ENCODE measurements at places on chromosomes 7 and 10. TPM values are rescaled to one million over a fixed set of nuclear protein-coding genes. Genes with fewer than 3 reads are reported as not detected.

GRCh38 chr7:6600093-6600492 is 10.3 kb downstream of the INTS15 start:
- DNase-seq: no peak
- no peak overlapping the region for H3K27ac ChIP-seq
- H3K27me3 ChIP-seq: no peaks in the 10 kb centered on the region
- peaks cover 18% of the 10 kb centered on the region for H3K36me3 ChIP-seq

EBF3 gene
- total RNA-seq: not detected

AGAP6 gene
- 17.8 TPM for total RNA-seq

- H3K4me3 ChIP-seq: no peak overlapping the region
- DNase-seq: no peak
- peaks cover 18% of the 10 kb centered on the region for H3K36me3 ChIP-seq
- no peak overlapping the region for H3K27ac ChIP-seq
- H3K4me1 ChIP-seq: no peaks in the 10 kb centered on the region
- H3K27me3 ChIP-seq: no peaks in the 10 kb centered on the region
Observed at GRCh38 chr10:1089017-1089689, 33.0 kb downstream of the WDR37 start.

DNA sequence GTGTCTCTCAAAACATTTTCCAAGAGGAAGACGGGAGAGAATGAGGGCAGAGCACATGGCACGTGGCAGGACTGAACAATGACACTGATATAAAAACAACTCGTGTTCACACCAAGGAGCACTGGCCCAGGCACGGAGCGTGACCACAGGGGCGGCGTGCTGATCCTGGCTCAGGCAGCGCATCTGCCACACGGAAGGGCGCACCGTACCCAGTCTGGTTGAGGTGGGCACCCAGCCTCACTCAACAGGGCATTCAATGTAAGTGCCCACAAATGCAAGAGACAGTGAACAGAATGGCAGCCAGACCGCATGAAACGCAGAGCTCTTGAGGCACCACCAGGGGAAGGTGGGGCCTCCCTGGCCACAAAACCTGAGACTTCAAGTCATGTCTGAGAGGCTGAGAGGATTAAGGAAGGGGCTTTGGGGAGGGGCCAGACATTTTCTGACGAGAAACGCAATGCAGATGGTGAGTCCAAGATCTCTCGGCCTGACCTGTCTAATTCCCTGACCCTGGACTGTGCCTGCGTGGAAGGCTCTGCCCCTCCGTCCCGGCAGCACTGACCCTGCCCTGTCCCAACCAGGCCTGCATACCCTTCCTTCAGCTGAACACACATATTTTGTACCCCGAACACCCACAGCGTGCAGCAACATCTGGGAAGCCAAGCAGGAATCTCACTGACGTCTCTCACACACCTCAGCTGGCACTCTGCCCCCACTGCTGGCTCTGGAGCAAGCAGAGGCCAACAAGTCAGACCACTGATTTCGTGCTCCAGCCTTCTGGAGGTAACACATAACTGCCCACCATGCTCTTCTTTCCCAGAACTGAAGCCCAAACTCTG is 35.5 kb downstream of the VOPP1 start:
- H3K4me1 ChIP-seq: peaks cover 57% of the 10 kb centered on the region
- no peak for DNase-seq
- H3K4me3 ChIP-seq: no peak overlapping the region

GRCh38 chr10:46048152-46048551 is 2.1 kb upstream of the MSMB start:
- H3K27me3 ChIP-seq: no peaks in the 10 kb centered on the region
- H3K36me3 ChIP-seq: no peaks in the 10 kb centered on the region
- H3K27ac ChIP-seq: no peak overlapping the region
- no peaks in the 10 kb centered on the region for H3K4me1 ChIP-seq
- H3K4me3 ChIP-seq: no peak overlapping the region

DNA sequence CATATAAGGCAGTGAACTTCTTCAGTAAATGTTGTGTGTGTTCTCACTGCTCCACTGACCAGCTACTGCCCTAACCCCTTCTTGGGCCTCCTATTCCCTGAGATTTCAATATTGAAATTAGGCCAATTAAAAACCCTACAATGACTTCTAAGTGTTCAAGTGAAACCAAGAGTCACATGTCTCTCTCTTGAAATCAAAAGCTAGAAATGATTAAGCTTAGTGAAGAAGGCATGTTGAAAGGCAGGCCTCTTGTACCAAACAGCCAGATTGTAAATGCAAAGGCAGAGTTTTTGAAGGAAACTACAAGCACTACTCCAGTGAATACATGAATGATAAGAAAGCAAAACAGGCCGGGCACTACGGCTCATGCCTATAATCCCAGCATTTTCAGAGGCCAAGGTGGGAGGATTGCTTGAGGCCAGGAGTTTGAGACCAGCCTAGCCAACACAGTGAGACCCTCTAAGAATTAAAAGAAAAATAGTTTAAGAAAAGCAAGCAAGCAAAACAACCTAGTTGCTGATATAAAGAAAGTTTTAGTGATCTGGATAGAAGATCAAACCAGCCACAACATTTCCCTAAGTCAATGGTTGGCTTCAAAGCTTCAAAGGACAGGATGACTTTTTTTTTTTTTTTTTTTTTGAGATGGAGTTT is 22.3 kb downstream of the BRAF start:
- no peaks in the 10 kb centered on the region for H3K4me1 ChIP-seq
- peak overlapping the region; percentile 28 for H3K4me3 ChIP-seq
- no peaks in the 10 kb centered on the region for H3K36me3 ChIP-seq
- DNase-seq: peak; percentile 67
- no peaks in the 10 kb centered on the region for H3K27me3 ChIP-seq

GRCh38 chr7:20152511-20152910 is 64.7 kb downstream of the MACC1 start:
- H3K36me3 ChIP-seq: no peaks in the 10 kb centered on the region
- no peak overlapping the region for H3K4me3 ChIP-seq
- no peaks in the 10 kb centered on the region for H3K27me3 ChIP-seq
- no peak overlapping the region for H3K27ac ChIP-seq
- no peak for DNase-seq
- no peaks in the 10 kb centered on the region for H3K4me1 ChIP-seq

UNC5B gene
- not detected for total RNA-seq

AOAH gene
- total RNA-seq: 6.3 TPM

ATP6V1F gene
- total RNA-seq: 58.4 TPM

DNA sequence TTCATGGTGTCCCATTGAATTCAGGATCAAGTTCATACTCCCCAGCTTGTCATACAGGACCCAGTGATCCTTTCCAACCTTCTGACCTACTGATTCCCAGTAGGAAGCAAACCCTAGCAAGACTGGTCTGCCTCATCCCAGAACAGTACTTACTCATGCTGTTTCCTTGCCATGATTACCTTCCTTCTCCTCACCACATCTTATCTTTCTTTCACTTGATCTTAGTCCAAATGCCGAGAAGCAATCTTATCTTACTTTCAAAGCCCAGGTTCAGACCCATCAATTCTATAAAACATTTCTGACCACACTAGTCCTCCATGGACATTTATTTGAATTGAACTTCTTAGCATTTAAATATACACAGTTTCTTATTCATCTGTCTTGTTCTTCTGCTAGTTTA is 26.6 kb upstream of the ATRNL1 start:
- no peaks in the 10 kb centered on the region for H3K36me3 ChIP-seq
- DNase-seq: no peak
- no peak overlapping the region for H3K27ac ChIP-seq
- H3K4me1 ChIP-seq: no peaks in the 10 kb centered on the region
- H3K4me3 ChIP-seq: no peak overlapping the region

GRCh38 chr7:13989126-13989948 is at the start of gene ETV1:
Gene ETV1, minus strand, starts transcription at chr7:13989666. Its CDS starts 614 bp downstream, at chr7:13989052.
- DNase-seq: no peak
- no peaks in the 10 kb centered on the region for H3K4me1 ChIP-seq
- no peaks in the 10 kb centered on the region for H3K27me3 ChIP-seq
- peak within 1 kb of the TSS; percentile 51 for H3K4me3 ChIP-seq

- DNase-seq: no peak
- no peak overlapping the region for H3K27ac ChIP-seq
- H3K27me3 ChIP-seq: no peaks in the 10 kb centered on the region
- no peaks in the 10 kb centered on the region for H3K4me1 ChIP-seq
Observed at GRCh38 chr7:111439977-111440376, 122.3 kb downstream of the IMMP2L start.

GNAT3 gene
- total RNA-seq: not detected
